ENCODE measurements at places on chromosomes 1 and 21.

GRCh38 chr1:227059076-227059475, 119.0 kb downstream of the COQ8A start:
- DNase-seq: no peak

DNA sequence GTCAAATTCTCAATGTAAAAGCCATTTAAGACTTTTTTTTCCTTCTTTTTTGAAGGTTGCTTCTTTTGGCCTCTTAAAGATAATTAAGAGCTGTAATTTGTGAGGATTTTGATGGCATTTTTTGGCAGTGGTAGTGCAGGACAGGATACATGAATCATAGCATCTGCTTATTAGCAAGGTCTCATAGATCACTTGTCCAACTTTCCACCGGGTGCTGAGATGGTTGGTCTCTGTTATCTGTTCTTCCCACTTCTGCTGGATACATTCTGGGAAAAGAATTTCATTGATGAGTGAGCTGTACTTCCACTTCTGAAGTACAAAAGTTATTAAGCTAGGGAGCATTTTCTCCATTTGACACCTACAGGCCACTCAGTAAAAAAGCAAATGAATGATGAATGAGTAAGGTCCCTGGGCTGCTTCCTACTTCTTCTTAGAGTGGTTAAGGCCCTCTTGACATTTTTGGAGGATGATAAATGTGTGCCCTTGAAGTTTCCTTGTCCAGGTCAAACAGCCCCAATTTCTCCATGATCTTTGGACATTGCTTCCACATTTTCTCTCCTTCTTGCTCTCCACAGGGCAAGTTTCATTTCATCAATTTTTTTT, 100.6 kb downstream of the ROR1 start:
- DNase-seq: peak; percentile 45

GRCh38 chr1:77824694-77825093, 45.2 kb downstream of the MIGA1 start:
- DNase-seq: no peak

DNA sequence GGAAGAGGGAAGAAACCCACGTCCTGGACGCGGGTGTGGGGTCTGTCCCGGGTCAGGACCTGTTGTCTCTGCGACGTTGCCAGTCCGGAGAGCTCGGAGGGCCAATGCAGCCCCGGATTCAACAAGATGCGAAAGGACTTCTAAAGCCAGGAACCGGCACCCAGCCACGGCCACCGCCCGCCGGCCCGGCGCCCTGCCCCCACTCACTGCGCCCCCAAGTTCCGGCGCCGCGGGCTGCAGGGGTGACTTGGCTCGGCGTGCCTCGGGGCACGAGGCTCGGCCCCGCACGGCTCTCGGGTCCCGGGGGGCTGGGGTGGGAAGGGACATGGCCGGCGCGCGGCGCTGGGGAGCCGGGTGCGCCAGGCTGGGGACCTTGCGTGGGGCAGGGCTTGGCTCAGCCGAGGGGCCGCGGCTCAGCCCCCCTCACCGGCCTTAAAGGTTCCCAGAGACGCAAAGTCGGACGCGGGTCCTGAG, 51.8 kb upstream of the H6PD start:
- no peak for DNase-seq

DNA sequence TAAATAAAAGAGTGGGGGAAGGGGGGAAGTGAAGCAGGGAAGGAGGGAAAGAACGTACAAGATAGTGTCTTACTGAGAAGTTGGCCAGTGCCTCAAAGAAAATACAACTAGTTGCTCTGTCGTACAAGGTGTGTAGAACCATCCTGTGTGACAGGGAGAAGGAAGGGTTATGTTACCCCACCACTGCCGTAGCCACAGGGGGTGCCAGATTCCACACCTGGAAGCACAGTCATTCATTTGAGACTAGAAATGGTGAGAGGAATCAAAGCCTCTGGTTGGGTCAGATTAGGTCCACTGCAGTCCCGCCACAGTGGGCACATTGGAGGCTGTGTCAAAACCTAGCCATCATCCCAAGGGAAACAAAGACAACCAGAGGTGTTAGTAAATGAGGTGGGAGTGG, 2.7 kb upstream of the ERI3 start:
- no peak for DNase-seq

DNA sequence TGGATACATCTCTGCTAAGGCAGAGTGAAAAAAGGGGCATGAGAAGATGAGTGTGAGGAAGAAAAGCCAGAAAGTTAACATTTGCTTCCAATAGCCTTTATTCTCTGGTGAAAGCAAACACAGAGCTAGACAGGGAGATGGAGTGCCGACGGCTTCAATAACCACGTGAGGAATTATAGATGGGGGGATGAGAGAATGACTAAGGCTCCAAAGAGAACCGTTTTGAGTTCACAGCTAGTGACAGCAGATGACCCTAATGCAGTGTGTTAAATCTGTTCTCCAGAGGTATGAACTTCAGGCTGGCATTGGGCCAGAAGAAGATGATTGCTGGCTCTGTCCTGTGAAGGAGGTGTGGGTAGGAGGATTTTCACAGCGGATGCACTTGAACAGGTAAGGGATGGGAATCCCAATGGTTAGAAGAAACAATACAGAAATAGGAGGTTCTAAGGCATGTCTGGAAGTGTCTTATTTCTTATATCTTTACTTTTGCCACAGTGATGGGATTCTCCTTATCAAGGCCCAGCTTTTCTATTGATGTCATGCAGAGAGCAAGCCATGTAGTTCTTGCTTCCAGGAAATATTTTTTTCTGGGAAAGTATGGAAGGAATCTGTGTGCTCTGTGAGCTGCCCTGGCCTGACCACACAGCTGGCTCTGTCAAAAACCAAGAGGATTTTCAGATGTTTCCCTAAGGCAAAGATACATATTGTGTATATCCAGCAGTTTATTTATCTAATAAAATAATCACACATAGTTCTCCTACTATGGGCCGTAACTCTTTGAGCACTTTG, 573.8 kb downstream of the LTN1 start:
- no peak for DNase-seq

GRCh38 chr1:178539291-178539690, 26.4 kb downstream of the TEX35 start:
- DNase-seq: peak; percentile 21
